ENCODE measurements at places on chromosomes 7 and 10.

GRCh38 chr7:50212666-50213621 is 91.6 kb upstream of the IKZF1 start:
- no peak for DNase-seq

GRCh38 chr7:3117488-3118231 is 74.0 kb upstream of the CARD11 start:
- no peak for DNase-seq

DNA sequence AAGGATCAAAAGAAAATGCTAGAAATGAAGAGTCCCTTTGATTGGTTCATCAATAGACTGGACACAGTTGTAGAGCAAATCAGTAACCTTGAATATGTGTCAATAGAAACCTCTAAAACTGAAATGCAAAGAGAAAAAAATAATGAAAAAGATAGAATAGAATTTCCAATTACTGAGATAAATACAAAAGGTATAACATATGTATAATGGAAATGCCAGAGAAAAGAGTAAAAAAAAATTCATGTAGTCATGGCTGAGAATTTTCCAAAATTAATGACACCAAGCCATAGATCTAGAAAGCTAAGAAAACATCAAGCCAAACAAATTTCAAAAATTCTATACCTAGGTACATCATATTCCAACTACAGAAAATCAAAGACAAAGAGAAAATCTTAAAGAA is 62.0 kb upstream of the HGF start:
- no peak for DNase-seq

GRCh38 chr7:16115374-16115773 is 306.0 kb downstream of the CRPPA start:
- no peak for DNase-seq

DNA sequence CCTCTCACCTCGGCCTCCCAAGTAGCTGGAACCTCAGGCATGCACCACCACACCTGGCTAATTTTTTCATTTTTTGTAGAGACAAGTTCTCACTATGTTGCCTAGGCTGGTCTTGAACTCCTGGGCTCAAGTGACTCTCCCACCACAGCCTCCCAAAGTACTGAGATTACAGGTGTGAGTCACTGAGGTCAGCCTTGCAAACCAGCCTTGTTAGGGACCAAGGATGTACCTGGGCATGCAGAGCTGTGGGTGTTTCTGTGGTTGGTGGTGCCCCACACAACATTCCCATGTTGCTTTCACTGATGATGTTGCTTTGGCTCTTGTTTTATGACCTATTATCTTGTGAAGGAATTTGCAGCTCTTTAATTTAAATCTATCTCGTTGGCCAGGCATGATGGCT is 54.8 kb downstream of the OTUD1 start:
- DNase-seq = no peak

- no peak for DNase-seq
Observed at GRCh38 chr10:14751014-14751896, 23.4 kb downstream of the FAM107B start.
